ENCODE measurements at places on chromosomes 2 and 18.

GRCh38 chr2:239138610-239139009 is 262.2 kb downstream of the HDAC4 start:
- no peak for DNase-seq

DNA sequence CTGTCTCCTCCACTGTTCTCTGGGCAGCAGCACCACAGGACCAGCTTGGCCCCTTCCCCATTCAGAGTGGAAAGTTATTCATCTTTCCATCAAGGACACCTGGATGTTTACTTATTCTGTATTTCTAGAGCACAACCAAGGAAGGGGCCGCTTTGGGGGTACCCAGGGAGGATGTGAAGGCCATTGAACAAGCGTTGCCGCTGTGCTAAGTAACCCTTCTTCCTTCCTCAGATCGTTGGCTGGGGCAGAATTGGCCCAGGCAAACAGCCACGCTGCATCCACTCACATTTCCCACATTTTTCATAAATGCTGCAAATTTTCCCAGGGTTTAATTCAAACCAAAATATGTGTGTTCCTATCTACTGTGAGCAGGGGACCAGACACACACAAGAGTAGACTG is 76.2 kb upstream of the NPAS2 start:
- DNase-seq: no peak

- DNase-seq: no peak
These were observed 51.2 kb upstream of the DAPL1 start for GRCh38 chr2:158743879-158744278.

DNA sequence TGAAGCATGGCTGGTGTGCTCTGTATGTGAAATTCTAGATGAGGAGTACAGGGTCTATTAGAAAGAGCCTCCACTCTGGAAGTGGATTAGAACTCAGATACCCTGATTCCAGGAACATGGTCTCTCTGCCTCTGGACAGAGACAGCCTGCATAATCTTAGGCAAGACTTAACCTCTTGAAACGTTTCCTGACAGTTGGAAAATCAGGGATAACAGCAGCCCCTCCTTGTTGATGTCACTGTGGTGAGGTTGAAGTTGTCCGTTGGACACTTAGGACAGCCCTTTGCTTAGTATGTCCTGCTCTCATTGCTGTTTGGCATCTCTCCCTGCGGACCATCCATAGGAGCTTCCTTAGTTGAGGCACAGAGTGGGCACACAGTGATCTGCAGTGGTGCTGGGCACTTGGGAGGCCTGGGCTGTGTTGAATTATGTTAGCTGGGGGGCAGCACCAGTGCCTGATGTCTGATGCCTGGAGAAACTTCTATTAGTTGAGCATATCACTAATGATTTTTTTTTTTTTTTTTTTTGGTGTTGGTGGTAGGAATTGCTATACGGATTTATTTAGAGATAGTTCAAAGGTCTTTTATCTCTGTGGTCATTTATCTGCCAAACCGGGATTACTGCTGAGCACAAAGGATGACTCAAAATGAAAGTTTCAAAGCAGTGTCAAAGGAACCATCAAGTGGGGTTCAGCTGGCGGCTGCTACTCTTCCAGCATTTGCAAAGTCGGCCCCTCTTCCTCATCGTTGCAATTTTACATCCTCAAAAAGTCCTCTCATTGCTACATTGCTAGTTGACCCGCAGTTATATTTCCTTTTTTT is 28.8 kb downstream of the SETBP1 start:
- no peak for DNase-seq

- DNase-seq: no peak
These were observed 1.4 kb downstream of the DES start for GRCh38 chr2:219419331-219420197.

DNA sequence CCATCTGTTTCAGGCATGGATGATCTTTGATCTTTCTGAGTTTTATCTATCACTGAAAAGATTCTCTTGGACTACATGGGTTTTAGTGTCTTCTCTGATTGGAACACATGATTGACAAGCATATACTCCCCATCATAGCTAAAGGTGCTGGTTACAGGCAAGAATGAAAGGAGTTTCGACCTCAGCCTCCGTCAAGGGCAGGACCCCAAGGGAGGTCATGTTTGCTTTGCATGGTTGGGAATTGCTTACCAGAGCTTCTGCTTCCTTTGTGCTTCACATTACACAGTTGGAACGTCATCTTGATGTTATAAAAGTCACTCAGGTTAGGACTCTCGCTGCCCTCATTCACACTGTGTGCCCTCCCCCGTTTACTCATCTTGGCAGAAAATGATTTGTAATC is 287.7 kb downstream of the PIK3C3 start:
- DNase-seq: no peak

DNA sequence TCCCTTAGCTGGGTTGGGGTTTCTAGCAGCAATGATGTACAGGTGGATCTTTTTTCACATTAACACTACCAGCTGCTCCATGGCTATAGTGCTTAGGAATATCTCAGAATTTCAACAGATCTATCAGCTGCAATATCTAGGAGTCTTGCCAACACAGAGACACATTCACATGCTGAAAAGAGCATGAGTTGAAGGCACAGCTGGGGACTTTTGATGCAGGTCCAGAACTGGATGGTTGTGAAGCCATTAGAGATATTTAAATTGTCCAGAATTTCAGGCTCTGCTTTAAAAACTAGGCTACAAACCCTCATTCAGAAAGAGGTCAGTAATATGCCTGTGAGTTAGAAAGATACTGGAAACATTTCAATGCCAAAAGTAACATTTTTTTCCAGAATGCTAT is 122.2 kb upstream of the CCDC195 start:
- no peak for DNase-seq

DNA sequence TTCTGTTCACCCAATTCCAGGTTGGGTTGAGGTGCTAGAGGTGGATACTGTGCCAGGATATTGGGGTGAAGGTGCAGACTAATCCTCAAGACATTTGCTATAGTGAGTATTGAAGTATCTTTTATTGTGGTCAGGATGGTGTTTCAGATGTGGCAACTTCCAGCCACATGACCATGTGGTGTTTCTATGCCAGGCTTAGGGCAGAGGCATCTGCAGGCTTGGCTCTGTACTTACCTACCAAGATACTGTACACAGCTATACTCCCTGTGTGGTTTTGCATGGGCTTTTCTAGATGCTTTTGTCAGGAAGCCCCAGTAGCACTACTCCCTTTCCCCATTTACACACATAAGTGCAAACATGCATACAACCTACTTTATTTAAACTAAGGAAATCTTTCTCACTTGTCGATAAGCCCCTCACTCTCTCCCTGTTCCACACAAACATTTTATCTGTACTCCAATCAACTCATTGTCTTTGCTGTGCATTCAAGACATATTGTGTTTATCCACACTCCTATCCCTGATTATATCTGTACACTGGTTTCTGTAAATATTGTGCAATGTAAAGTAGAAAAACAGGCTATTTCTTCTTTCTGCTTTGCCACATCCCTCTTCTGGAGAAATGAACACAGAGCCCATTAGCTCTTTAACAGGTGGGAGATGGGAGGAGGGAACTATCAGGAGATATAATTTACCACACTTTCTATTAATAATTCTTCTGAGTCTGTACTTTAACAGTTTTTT is 12.3 kb downstream of the ARL6IP6 start:
- DNase-seq: no peak

DNA sequence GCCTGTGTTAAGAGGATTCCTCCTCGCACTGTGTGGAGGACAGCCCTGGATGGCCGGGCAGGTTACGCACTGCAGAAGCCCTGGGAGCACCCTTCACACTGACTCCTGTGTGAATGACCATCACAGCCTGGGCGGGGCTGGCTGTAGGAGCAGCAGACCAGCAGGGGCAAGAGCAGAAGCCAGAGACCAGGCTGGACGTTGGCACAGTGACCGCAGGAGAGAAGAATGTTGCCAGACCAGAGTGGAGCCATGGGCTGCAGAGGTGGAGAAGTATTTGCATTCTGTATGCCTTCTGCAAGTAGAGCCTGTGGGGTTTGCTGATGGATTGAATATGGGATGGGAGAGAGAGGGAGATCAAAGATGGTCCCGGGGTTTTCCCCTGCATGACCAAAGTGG is 23.1 kb downstream of the LRRFIP1 start:
- no peak for DNase-seq

DNA sequence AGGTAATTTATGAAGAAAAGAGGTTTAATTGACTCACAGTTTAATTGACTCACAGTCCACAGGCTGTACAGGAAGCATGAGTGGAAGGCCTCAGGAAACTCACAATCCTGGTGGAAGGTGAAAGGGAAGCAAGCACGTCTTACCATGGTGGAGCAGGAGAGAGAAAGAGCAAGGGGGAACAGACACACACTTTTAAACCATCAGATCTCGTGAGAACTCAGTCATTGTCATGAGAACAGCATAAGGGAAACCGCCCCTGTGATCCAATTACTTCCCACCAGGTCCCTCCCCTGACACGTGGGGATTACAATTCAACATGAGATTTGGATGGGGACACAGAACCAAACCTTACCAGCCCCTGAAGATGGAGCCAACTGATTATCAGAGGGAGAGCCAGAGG is 11.2 kb upstream of the PUM2 start:
- DNase-seq: no peak

DNA sequence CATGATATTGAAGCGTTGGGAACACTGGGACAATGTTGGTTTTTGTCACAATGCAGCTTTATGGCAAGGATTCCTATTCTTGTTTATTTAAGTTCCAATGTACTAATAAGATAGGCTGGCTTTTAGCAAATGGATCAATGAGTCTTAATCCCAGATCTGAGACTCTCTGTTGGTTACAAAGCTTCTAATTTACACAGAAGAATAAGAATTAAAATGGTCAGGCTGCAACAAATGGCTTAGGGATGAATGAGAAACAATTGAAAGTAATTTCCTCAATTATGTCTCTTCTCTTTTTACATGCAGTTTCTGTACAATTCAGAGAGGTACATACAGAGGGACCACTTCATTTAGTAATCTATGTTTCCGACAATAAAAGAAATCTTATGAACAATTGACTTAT is 640.4 kb downstream of the NRXN1 start:
- DNase-seq: no peak

DNA sequence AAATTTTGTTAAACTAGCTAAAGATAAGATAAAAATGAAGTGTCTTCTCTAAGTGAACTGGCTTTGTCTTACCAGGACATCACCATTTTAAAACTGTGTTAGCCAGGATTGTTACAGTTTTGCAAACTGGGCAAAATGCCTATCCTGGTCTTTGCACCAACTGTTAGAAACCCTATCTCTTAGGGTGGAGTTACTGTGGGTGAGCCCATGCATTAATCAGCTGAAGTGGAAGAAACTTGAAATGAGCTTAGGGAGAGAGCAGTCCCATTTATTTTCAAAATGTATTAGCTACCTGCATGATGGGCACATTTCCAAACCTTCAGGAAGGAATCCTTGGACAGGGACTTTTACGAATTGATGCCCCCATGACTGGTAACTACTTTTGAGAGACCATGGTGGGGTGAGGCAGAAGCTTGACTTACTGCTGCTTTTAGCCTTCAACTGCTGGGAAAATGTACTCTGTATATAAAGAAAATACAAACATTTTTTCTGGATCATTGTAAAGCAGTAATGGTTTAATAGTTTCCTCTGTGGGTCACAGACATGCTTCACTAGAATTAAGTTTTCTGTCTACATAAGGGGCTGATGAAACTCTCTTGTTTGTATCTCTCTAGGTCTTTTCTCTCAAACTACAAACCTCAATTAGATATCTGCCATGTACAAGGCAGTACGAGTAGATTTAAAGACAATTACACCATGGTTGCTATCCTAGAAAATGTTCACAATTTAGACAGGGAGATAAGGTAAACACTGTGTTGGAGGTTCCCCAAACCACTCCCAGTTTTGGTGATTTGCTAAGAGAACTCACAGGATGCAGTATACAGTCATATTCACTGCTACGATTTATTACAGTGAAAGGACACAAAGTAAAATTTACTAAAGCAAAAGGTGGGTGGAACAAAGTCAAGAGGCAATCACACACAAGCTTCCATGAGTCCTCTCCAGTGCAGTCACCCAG is 321.4 kb upstream of the MMADHC start:
- no peak for DNase-seq

- no peak for DNase-seq
These were observed 73.7 kb upstream of the TPO start for GRCh38 chr2:1339388-1340140.

- no peak for DNase-seq
These were observed 224.6 kb downstream of the EPHA4 start for GRCh38 chr2:221347471-221347870.

- peak; percentile 40 for DNase-seq
These were observed 28.4 kb upstream of the NEB start for GRCh38 chr2:151762694-151763093.

DNA sequence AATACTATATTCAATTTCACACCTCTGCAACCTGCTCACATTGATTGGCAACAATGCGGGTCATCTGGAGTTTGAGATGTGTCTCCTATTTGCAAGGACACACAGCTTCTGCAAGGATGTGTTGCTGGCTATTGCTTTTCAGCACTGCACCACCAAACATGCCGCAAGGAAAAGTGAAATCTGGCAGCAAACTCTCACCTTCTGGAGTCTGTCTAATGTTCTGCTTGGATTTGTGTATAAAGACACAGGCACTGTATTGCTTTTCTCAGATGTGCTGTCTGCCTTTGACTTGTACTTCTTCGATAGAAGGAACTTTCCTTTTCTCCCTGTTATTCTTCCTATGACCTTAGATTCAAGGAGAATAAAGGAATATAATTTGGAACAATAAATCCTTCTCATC is 138.6 kb upstream of the EPHA4 start:
- no peak for DNase-seq

DNA sequence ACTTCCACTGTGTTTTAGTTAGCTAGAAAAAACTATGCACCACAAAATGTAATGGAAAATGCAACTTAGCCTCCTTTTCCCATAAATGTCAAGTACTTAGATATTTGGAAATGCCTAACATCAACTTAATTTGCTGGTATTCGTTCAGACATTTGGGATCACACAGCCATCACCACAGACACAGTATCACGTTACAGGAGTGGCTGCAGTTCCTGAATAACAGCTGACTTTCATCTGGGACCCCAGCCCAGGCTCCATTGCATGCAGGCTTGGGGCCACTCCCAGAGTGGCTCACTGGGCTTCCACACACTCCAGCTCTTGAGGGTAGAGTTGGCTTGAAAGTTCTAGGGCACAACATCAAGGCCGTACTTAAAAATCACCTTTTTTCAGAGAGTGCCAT is 9.3 kb downstream of the TMEM182 start:
- DNase-seq: no peak

DNA sequence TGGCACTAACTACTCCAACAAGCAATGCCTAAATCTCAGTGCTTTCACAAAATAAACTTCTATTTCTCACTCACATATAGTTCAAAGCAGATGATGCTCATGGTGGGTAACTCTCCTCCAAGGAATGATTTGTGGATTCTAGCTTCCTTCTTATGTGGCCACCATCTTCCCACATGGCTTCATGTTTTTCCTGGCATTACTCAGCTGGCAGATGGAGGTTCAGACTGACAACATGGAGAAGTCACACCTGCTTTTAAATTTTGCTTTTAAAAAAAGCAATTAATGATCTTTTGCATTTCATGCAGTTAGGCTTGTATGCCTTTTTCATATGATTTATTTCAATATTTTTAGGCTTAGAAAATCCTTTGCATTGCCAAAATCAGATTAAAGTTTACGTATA is 6.3 kb upstream of the GKN2 start:
- no peak for DNase-seq

All from GM04503 (cell line).